ENCODE measurements at places on chromosomes 3 and 15.

DNA sequence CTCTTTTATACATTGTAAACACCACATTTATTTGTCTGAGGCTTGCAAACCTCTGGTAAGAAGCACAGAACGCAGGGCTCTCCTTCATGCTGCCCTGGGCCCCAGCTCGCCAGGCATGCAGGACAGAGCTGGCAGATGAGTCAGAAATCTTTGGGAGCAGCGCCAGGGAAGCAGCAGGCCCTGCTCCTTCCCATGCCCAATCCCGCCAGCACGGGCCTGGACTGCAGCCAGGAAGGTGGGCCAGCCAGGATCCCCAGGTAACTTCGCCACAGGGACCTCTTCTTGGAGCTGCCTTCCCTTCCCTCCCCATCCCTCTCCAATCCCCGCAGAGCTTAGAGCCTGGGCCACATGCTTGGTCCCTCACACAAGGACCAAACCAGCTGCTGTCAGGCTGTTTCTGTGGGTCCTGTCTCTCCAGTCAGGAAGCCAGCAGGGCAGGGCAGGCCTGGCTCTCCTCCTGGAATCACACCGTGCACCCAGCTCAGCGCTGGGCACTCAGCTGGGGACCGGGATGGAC, 8.8 kb downstream of the STOML1 start:
- peak; percentile 90 for DNase-seq

- peak; percentile 98 for DNase-seq
Observed at GRCh38 chr3:114569186-114569585, 275.4 kb downstream of the TIGIT start.

DNA sequence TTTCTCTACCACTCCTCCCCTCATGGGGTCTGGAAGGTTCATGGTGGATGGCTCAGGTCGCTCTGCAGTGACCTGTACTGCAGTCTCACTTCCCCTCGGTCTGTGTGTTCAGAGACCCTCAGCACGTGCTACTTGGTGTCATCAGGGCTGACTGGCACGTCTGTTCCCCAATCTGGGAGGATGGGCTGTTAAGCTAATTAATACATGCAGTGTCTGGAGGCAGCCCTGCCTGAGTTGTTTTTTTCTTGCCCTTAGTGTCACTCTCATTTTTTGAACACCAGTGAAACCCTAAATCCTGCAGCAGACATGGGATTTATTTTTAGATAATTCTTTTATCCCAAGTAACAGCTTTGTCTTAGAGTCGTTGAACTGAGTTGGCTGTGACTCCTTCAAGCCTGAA, 64.6 kb downstream of the ARNT2 start:
- no peak for DNase-seq

GRCh38 chr3:2706144-2706835, 403.9 kb downstream of the IL5RA start:
- no peak for DNase-seq

GRCh38 chr15:73695773-73696640, 11.8 kb downstream of the CD276 start:
- DNase-seq: no peak

- DNase-seq: no peak
Observed at GRCh38 chr3:163328680-163329079, 1749.6 kb downstream of the SI start.

DNA sequence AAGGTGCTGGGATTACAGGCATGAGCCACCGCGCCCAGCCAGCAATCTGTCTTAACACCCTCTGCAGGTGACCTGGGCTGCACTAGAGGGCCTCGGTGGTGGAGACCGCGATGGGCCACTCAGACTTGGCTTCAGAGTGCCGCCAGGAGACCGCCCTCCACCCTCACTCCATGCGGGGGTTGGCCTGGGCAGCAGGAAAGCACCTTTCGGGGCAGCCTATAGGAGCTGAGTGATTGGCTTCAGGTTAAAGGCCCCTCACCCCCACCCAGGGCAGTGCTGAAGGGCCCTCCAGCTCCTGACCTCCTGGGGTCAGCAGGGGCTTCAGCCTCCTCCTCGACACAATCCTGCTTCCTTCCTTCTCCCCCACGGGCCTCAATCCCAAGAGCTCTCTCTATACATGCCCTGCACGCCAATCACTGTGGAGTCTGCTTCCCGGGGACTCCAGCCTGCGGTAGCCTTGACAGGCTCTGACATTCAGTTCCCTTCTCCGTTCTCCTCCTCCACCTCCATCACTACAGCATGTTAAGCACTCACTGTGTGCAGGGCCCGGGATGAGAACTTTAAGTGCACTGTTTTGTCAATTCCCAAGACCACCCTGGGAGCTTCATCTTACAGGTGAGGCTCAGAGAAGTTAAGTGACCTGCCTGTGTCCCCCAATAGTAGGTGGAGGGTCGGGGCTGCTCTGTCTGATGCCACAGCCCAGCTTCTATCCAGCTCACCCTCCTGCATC, 225.3 kb downstream of the XXYLT1 start:
- no peak for DNase-seq

- DNase-seq: no peak
Observed at GRCh38 chr15:69876064-69876940, 221.4 kb downstream of the TLE3 start.

DNA sequence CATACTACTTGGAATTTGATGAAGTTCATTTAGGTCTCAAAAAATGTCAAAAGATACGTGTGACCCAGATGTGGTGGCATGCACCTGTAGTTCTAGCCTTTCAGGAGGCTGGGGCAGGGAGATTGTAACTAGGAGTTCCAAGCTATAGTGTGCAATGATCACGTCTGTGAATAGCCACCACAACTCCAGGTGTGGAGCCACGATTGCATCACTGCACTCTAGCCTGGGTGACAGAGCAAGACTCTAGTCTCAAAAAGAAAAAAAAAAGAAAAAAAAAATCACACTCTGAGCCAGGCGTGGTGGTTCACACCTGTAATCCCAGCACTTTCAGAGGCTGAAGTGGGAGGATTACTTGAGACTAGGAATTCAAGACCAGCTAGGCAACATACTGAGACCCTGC, 14.2 kb downstream of the MAP4 start:
- DNase-seq: no peak

GRCh38 chr15:66401130-66402021, 14.7 kb downstream of the MAP2K1 start:
- no peak for DNase-seq

- peak; percentile 81 for DNase-seq
Observed at GRCh38 chr15:74127255-74127953, 3.0 kb upstream of the ISLR2 start.

DNA sequence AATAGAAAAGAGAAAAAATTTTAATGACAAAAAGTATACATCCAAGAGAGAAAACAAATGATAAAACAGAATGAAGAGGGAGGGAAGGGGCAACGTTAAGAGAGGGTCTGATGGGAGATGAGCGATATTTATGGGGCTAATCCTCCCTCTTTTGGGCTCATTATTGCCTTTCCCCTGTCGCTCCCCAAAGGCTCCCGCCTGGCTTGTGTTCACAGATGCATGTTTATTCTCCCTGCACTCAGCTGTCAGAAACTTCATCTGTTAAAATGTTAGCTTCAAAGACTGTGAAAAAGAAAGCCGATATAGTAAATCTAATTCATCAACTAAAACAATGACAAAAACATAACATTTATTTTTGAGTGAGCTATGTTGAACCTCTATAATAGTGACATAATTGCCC, 74.3 kb downstream of the GABRB3 start:
- DNase-seq: no peak

- DNase-seq: no peak
Observed at GRCh38 chr3:5002174-5002870, 23.1 kb downstream of the BHLHE40 start.

GRCh38 chr3:195856410-195857084, 44.8 kb upstream of the MUC4 start:
- no peak for DNase-seq

- no peak for DNase-seq
Observed at GRCh38 chr15:68218847-68219798, 10.4 kb downstream of the CLN6 start.

DNA sequence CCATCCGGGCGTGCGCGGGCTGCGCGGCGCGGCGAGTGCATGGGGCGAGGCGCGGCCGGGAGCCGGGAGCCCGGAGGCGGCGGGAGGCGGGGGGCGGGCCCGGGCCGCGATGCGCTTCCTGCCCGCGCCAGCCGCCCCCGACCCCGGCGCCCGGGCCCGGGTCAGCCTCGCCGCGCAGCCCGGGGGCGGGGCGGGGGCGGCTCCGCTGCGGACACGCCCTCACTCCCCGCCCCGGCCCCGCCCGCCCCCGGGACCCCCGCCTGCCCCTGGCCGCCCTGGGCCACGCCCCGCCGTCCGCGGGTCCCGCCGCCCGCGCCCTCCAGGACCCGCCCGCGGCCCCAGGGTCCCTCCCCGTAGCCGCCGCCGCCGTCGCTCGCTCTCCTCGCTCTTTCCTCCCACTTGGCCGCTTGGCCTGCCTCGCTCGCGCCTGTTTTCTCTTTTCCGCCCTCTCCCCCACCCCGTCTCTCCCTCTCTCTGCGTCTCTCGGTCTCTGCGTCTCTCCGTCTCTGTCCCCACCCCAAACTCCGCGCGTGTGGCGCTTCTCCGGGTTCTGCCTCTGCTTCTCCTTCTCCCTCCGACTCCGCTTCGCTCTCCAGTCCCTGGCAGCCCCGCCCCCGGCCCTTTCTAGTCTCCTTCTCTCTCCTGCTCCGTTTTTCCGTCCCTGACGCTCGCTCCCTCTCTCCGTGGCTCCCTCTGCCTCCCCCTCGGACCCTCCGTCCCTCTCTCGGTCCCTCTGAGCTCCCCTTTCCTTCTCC, at the start of gene PLXND1:
Gene PLXND1 (minus strand): TSS at position 41 of the 755 bp plus-strand sequence. CDS start 37 bp downstream, at position 4.
- DNase-seq: peak; percentile 45

GRCh38 chr3:101050046-101050445, 56.8 kb upstream of the ABI3BP start:
- no peak for DNase-seq

DNA sequence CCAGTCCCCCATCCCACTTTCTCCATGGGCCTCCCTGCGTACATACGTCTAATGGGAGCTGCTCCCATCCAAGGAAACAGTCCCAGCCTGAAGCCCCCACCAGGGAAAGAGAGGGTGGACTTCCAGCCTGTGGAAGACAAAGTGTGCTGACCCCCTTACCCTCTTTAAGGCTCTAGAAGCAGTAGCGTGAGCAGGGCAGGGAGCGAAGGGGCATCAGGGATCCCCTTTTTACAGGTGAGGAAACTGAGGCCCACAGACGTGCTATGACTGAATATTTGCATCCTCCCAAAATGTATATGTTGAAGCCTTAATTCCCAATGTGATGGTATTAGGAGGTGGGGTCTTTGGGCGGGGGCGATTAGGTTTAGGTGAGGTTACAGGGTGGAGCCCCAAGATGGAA, 83.4 kb downstream of the TOP2B start:
- DNase-seq: no peak

- DNase-seq: no peak
Observed at GRCh38 chr3:43647331-43648166, 25.7 kb upstream of the ANO10 start.

- DNase-seq: no peak
Observed at GRCh38 chr15:49875392-49875791, 243.6 kb downstream of the ATP8B4 start.

GRCh38 chr15:58361273-58361759, 70.5 kb upstream of the LIPC start:
- peak; percentile 86 for DNase-seq
